AG09309 (cell line): ENCODE measurements at places on chromosomes 7 and 10.

DNA sequence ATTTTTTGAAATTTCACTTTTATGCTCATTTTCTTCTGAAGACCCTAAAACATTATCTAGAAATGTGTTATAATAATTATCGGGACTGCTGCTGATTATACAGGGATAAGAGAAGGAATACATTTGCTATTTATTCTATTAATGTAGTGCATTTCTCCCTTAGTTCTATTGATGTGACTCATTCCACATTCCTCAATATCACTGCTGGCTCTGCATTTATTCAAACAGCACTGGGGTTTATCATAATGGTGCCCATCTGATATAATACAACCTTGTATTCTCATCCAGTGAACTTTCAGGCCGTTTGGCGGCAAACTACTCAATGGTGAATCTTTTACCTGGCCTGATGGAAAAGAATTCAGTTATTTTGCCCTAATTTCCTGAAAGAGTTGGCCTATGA, 7.8 kb downstream of the KCND2 start:
- no peak for DNase-seq

DNA sequence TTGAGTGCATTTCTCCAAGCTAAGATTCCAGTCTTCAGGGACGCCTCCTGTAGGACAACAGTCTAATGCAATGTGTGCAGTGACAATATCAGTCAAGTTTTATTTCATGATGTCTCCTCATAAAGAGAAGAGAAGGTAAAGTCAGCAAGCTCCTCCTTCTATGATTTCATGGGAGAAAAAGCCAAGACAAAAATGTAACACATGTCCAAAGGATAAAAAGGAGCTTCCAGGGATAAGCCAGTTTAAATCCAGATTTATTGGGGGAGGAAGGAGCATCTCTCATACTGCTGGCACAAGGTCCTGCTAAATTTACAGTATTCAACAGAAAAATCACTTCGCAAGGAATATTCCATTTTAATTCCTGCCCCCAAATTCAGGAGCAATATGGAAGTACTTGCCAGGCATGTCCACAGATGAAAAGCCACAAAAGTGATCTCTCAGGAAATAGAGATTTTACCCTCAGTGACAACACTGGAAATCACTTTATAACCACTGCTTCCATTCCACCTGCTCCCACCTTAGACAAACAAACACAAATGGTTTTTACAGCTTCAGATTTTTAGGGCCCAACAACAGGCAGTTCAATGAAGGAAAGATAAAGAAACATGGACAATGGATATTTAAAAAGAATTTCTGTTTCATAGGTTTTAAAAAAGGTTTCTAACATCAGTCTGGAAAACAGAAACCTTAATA, 677.5 kb upstream of the C7orf33 start:
- no peak for DNase-seq

DNA sequence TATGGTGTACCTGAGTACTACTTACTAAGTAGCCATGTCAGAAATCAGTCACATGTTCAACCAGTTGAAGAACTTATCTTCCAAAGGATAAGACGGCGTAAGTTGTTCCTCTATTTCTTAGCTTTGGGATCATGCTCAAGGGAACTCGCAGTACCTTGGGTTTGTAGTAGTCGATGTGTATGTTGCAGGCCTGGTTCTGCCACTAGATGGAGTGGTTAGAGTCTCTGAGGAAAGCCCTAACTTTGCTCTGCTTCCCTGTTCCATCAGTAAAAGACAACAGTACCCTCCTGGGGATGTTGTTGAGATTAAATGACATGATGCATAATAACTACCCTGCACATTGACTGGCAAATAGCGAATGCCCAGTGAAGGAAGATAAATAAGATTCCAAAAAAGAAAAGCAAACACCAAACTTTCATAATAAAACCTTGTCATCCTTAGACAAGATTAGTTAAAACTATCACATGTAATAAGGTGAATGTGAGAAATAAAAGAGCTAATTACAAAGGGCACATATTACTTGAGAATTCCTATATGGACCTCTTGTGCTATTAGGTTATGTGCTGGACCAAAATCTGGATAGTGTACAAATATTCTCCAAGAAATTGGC, 165.9 kb downstream of the ABCA13 start:
- no peak for DNase-seq

DNA sequence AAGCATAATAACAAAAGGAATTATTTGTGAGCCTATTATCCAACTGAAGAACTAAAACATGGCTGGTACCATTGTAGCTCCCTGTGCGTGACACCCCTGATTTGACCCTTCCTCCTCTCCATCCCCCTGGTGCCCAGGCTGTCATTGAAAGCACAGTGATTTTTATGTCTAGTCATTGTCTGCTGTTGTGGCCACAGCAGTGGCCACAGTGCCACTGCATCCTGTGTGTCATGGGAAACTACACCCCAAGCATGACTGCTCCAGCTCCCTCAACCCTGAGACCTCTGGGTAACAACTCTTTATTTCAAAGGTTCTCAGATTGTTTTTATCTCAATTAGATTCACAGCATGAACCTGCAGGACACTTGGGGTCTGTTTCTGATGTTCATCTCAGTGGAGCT, 52.0 kb downstream of the ERLIN1 start:
- no peak for DNase-seq

GRCh38 chr10:72875250-72876055, 18.1 kb upstream of the OIT3 start:
- peak; percentile 3 for DNase-seq
